ENCODE measurements at places on chromosomes 2 and 18.

- ATAC-seq, result no peak
These were observed 49.2 kb upstream of the CHN1 start for GRCh38 chr2:175054340-175054739.

- ATAC-seq, result no peak
These were observed 5.7 kb downstream of the PPP1R1C start for GRCh38 chr2:181991171-181991885.

DNA sequence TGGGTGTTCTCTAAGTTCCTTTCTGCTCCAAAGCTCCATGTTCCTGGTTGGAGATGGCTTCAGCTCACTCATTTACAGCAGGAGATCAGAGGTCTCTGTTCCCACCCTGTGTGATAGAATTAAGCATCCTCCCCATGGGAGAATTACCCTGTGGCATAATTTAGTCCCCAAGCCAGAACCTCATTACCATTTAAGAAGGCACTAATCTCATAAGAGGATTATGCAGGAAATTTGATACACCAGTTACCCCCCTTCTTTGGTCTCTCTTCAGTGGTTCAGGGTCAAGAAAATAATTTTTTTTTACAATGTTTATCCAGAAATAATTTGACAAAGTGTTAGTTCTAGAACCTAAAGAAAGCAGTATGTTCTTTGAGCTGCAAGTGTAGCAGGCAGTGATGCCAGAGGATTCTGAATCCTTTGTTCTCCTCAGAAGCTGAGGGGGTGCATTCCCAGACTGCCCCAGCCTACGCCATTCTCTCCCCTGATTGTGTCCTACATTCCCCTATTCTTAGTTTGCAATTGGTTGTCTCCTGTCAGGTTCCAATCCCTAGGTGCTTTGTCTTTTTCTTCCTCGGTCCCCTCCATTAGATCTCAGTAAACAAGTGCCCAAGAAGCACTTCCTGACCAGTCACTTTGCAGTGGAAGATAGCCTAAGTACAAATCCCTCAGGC lies 163.6 kb downstream of the PRKCE start:
- ATAC-seq, result no peak

GRCh38 chr2:64168756-64169155 lies 24.5 kb upstream of the PELI1 start:
- ATAC-seq, result no peak

DNA sequence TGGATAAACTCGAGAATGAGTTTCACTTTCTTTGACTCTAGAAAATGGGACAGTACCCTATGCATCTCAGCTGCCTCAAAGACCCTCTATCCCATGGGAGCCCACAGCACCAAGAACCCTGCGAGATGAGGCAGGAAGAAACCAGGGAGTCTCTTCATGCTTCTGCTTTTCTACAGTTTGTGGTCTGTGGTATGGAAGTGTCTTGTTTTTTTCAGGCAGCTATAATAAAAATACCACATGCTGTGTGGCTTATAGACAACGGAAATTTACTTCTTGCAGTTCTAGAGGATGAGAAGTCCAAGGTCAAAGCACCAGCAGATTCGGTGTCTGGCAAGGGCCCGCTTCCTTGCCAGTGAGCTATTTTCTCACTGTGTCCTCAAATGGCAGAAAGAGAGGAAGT lies 257.9 kb downstream of the SUCLG1 start:
- no peak for ATAC-seq
